ENCODE measurements at places on chromosomes 7 and 10.

DNA sequence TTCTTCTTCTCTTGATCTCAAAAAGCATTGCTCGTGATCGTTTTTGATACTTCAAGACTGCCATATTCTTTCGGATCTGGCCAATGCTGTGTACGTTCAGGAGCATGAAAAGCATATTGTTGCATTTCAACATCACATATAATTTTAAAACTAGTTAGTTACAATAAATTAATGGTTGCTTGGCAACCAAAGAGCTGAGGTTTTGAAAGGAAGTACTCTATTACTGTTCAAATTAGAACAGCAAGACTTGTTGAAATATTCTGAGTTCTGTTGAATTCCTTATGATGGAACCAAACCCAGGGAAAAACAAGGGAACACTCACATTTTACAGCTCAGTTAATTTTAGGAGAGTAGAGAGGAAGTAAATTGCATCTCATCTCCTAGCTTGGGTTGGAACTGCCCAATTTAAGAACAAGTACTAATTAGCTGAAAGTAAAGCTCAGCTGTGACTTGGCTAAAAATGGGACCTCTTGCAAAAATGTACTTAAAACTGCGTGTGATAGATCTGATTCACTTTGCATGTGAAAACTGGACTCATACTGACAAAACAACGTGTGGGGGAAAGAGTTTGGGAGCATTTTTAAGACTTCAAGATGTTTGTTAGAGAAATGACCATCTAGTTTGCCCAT is 21.2 kb downstream of the OR9A2 start:
- no peak for DNase-seq

- no peak for DNase-seq
Observed at GRCh38 chr7:129615018-129615417, 3.5 kb downstream of the NRF1 start.

- DNase-seq, result no peak
Observed at GRCh38 chr7:73983437-73984164, 44.4 kb upstream of the ELN start.

- DNase-seq, result no peak
Observed at GRCh38 chr7:49523870-49524269, 249.6 kb upstream of the VWC2 start.

GRCh38 chr7:37833107-37833817 is 15.1 kb upstream of the NME8 start:
- no peak for DNase-seq

DNA sequence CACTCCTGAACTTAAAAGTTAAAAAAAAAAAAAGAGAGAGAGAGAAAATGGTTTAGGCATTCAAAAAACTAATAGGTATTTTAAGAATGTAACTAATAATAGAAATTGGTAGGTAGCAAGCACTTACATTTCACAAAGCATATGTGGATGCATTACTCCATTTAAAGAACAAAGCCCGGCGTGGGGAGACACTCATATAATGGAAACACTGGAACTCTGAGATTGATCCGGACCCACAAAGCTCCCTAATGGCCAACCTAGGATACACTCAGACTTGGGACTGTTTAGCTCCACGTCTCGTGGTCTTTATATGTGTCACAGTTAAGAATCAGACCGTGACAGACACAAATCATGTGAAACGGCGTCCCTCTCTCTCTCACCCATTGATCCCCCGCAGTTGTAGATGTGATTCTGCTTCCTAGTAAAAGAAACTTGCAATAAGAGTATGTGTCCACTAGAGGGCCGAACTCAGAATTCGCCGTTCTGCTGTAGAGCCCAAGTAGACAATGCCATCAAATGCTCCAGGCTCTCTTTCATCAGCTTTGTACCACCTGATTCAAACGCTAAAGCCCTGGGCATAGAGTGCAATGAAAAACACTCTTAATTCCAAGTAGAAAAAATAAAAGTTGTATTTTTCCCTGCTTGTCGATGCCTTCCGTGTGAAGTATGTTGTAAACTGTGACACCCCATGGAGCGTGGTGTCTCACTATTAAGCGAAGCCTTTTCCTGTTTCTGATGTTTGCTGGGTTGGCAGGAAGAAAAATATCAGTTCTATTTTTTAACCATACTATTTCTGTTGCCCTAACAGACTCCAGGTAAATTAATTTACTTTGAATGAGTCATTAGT is 429.0 kb upstream of the MTPN start:
- DNase-seq, result peak; percentile 37

DNA sequence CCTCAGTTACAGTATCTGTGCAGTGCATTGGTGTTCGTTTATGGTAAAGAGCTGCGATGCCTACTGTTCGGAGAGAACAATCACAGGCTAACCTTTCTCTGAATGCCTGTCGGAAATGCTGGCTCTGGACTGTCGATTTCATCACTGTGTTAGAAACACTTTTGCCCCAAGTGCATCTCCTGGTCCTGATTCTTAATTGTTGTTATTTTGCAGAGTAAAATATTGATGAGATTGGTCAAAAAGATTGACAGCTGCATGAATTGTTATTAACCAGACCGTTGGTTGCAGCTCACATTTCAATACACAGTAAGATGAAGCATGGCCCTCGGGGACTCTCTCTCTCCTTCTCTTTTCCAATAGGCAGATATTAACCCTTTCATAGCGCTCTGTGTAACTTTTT is 557.4 kb upstream of the ADARB2 start:
- DNase-seq, result no peak

DNA sequence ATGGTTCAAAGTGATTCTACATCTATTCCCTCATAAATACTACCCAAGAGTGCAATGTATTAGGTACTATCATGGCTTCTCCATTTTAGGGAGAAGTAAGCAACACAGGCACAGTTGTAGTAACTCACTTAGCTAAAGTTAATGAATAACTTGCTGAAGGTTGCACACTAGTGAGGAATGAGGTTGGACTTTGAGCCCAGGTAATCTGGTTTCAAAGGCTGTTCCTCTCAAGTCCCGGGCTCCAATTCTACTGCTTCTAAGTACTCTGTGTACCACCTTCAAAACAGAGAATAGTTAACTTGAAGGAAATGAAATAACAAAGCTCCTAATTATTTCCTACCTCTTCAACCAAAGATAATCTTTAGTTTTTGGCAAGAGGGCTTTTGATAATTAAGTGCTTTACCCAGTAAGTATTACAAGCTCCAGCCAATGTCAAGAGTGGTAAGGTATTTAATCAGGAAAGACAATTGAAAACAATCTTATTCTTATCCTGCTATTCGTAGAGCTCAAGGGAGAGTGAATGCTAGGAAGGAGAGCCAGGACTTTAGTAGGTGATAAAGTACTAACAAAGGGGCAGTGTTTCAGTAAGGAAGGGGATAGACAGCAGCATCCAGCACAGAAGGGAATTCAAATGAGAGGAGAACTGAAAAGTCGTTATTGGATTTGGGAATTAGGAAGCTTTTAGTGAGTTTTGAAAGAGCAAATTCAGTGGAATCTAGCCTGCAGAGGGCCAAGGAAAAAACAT is 158.2 kb upstream of the PTPRZ1 start:
- DNase-seq, result no peak

DNA sequence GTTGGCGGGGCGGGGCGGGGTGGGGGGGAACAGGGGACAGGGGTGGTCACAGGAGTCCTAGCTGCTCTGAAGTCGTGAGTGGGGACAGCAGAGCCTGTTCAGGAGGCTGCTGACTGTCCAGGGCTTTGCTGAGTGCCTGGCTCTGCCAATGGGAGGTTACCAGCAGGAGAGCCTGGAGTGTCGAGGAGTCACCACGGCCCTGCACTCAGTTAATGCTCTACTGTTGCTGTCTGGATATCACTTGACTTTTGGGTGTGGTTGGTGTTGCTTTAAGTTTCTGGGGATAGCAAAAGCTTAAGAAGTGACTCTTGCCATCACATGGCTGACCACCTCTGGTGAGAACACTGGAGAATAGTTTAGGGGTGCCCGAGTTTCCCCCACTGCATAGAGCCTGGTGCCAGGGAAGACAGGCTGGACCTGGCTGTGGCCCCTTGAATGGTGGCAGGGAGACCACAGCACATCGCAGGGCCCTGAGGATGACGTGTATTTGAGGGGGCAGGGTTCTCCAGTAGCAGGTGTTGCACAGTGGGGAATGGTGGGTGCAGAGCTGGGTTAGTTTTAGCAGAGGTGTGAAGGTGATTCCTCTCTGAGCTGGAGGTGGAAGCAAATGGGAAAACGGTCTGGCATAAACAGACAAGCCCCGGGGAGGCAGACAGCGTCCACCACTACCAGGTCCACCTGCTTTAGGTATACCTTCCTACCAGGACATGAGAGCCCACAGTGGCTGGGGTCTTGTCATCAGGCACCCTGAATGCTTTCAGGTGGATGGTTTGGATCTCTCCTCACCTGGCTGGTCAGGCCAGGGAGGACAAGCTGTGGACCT is 54.2 kb upstream of the CAMK2B start:
- no peak for DNase-seq

GRCh38 chr7:112411186-112411795 is 39.0 kb upstream of the IFRD1 start:
- no peak for DNase-seq

- no peak for DNase-seq
Observed at GRCh38 chr7:4200546-4201094, 481.5 kb upstream of the FOXK1 start.

- DNase-seq, result no peak
Observed at GRCh38 chr10:96025566-96025965, 17.8 kb upstream of the CCNJ start.

- DNase-seq, result no peak
Observed at GRCh38 chr10:130747356-130747755, 564.2 kb downstream of the TCERG1L start.

DNA sequence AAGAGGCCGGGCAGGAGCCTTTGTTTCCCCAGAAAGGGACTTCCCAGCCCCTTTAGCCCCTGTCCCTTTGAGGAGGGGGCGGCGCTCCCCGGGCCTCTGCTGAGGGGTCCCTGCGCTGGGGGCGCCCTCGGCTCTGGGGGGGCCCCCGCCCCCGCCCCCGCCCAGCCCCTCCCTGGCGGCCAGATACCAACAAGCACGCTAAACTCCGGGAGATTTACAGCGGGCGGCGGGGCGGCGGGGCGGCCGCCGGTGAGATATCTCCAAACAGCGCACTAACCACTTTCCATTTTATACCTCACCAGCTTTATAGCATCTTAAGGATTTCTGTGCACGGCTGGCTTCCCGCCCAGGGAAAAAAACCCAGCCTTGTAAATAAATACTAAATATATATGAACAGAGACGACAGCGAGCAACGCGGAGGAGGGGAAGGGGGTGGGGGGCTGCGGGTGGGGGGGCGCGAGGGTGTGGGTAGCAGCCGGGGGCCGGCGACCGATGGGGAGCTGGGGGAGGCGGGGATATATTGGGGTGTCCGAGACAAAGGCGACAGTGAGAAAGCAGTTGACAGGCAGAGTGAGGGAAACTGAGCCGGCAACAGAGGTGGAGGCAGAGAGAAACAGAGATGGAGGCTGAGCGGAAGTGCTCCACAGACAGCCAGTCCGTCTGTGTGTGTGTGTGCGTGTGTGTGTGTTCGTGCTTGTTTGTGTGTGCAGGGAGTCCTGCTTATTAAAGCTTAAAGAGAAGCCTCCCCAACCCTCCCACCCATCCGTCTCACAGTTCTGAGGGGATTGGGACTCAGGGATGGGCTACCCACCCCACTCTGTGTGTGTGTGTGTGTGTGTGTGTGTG is 85.8 kb downstream of the HIF1AN start:
- no peak for DNase-seq

DNA sequence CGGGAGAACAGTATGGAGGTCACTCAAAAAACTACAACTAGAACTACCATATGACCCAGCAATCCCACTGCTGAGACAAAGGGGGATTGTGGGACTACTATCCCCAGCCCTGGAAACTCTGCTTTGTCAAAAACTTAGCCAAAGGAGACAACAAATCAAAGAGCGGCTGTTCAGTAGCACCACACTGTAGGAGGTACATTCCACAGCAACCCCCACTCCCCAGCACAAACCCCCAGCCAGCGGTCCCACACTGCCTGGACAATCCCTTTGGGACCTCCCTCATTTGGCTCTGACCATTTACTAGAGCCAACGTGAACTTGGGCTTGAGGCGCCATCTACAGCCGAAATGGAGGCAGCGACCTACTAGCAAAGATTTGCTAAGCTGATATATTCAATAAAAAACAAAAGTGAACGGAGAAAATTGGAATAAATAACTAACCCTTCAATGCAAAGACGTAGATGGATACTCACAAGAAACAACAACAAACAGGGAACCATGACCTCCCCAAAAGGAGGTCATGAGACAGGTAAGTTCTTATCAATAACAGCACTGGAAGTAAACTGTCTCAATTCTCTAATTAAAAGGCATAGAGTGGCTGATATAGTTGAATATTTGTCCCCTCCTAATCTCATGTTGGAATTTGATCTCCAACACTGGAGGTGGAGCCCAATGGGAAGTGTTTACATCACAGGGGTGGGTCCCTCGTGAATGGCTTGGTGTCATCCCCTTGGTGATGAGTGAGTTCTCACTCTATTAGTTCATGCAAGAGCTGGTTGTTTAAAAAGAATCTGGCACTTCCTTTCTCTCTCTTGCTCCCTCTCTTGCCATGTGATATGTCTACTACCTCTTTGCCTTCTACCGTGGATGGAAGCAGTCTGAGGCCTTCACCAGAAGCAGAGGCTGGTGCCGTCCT is 119.0 kb upstream of the KCNMA1 start:
- peak; percentile 3 for DNase-seq

- no peak for DNase-seq
Observed at GRCh38 chr10:103852189-103852711, 3.1 kb downstream of the SH3PXD2A start.

DNA sequence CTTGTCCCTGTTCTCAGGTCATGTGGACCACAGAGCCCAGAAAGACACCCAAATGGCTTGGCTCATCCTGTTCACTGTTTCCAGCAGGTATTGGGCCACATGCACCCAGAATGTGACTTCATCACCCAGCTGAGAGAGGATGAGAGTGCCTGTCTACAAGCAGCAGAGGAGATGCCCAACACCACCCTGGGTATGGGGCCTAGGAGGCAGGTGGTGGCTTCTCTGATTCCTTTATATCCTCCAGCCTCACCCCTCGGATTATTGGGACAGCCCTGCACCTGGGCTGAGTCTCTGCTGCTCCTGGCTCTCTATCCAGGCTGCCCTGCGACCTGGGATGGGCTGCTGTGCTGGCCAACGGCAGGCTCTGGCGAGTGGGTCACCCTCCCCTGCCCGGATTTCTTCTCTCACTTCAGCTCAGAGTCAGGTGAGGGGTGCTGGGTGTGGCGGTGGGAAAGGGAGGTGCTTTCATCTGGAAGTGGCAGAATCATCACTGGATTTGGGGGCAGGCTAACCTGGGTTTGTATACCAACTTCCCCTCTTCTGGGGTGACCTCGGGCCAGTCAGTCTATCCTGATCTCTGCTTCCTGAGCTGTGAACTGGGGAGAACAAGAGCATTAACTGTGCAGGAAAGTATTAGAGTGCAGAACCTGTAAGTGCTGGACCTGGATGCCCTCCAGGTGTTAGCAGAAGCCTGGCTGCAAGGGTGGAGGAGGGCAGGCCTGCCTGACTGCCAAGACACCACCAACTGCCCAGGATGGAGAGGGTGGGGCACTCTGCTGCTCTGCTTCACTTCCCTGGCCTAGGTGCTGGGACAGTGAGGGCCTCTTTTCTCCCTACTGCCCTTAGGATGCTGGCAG is 5.2 kb downstream of the GHRHR start:
- no peak for DNase-seq

DNA sequence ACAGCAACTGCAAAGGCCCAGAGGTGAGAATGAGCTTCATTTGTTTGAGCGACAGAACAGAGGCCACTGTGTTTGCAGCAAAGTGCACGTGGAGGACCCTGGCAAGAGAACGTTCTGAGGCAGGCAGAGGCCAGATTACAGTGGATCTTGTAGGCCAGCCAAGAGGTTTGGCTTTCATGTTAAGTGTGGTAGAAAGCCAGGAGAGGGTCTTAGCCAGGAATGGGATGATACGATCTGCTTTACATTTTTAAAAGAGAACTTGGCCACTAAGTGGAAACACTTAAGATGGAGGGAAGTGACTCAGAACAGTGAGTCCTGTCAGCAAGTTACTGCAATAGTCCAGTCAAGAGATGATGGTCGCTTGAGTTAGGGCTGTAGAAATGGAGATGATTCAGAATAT is 4.6 kb downstream of the CCDC136 start:
- DNase-seq, result no peak
